ENCODE measurements at places on chromosomes 2 and 18.

DNA sequence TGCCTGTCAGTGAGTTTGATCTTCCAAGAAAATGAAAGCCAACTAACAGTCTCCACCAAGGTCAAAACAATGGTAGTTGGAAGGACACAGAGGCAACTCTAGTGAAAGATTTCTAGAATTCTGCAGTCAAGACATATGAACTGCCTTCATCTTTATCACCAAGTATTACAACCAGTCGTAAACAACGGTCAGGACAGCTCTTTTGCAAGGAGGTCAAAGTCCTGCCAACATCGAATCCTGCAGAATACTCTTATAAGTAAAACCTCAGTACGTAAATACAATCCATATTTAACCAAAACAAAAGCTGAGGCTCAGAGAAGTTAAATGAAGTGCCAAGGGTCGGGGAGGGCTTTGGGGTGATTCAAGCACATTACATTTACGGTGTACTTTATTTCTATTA, 3.1 kb downstream of the FEZ2 start:
- no peak for DNase-seq

- no peak for DNase-seq
Observed at GRCh38 chr2:107466241-107466640, 360.5 kb upstream of the RGPD4 start.

GRCh38 chr2:74414881-74415761, 6.3 kb downstream of the C2orf81 start:
- DNase-seq = no peak

DNA sequence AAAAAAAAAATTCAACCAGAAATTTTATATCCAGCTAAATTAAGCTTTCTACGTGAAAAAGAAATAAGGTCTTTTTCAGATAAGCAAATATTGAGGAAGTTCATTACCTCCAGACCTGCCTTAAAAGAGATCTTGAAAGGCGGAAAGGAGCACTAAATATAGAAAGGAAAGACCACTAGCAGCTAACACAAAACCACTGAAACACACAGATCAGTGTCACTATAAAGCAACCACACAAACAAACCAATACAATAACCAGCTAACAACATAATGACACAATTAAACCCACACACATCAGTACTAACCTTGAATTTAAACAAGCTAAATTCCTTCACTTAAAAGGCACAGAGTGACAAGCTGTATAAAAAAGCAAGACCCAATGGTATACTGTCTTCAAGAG, 958.3 kb downstream of the TSN start:
- no peak for DNase-seq

- DNase-seq = no peak
Observed at GRCh38 chr2:68094111-68094510, 31.3 kb upstream of the C1D start.

DNA sequence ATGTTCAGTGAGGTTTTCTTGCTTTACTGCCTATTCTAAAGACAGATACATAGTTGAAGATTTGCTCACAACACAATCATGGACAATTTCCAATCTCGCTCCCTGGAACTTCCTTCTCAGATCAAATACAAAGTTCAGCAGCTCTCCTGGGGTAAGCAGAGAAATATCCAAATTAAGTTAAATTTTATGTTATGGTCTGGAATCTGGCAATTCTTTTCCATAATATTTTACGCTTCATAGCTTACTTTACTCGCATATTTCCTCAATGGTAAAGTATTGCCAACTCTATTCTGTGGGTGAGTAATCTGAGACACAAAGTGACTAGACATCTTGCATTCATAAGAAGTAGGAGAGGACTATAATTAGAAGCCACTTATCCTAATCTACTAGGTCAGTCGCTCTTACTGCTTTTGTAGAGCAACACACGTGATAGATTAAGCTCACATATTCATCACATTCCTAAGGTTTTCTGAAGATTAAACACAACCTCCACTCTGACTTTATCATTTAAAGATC, 529.4 kb downstream of the CCDC85A start:
- no peak for DNase-seq

DNA sequence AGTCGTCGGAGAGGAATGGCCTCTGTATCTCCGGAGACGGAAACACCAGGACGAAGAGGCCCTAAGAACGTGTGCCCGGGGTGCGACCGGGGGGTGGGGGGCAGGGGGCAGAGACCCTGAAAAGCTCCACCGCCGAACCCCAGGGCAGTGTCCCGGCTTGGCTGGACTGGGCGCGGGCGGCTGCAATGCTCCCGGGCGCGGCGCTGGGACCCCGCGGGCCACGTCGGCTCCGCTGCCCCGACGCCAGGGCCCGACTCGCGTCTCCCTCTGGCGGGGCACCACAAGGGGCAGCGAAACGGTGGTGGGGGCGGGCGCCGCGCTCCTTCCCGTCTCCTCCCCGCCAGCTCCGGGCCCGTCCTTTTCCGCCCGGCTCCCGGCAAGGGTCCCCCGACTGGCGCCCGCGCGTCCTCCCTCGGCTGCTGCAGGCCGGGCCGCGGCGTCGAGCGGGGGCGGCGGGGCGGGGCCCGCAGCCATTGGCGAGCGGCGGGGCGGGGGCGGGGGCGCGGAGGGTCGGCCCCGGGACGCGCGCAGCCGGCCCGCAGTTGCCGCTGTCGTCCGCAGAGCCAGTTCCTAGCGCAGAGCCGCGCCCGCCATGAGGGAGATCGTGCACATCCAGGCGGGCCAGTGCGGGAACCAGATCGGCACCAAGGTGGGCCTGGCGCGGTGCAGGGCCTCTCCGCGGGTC, at the start of gene TUBB6:
Gene TUBB6, plus strand, starts transcription at position 541 of the 685 bp plus-strand sequence. Its CDS starts 52 bp downstream, at position 593.
- no peak for DNase-seq

DNA sequence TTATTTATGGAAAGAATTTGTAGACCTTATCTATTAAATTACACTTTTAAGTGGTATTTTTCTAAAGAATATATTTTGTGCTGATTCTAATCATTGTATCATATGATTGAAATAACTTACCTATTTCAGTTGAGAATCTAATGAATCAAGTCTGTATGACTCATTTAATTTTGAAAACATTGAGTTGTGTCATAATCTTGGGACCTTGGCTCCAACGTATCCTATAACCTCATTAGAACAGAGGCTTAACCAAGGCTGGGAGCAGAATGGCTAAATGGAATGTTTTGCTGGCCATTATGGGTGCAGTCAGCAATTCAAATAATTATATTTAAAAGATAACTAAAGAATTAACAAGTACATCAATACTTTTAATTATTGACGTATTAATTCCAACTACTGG, 19.6 kb upstream of the GULP1 start:
- DNase-seq = no peak

DNA sequence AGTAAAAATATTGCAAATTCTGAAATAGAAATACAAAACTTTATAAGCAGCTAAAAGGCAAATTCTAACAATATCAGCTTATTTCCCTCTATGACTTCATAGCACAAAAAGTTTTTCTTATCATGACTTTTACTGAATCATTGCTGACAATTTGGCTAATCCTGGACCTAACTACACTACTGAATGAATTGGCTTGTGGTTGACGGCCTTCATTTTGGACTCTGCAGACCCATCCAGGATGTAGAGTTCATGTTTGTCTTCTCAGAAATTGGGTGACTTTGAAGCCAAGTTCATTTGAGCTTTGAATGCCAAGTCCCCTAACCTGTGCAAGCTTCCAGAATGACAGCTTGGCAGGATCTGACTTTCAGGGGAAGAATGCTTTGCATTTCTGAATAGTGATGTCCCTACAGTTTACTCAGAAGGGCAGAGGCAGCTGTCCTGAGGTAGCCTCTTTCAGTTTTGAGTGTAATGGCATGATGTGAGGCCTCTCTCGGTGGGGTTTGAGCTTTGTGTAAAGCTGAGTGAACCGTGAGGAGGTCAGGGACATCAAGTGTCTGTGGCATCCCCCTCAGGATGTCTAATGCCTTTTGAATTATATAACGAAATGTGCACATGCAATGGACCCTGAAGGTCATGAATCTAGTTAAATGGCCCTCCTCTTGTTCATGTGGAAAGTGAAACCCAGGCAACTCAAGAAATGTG, 48.0 kb downstream of the EFEMP1 start:
- no peak for DNase-seq

GRCh38 chr2:132937629-132938028, 267.6 kb upstream of the LYPD1 start:
- DNase-seq = no peak

DNA sequence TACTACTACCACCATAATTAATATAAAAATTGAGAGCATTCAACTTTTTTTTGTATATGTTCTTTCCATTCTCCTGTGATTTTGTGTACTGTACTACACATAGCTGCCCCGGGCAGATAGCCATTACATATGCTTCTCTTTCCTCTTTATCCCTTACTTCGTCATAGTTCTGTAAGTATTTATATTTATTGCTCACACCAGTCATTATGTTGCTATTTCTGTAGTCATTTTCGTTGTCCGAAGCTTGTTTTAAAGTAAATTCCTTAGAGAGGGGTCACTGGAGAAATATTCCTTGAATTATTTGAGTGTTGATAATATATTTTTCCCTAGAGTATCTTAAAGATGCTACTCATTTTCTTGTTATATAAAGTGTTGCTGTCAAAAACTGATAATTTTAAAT, 144.0 kb downstream of the CLIP4 start:
- DNase-seq = no peak

GRCh38 chr2:108552566-108552965, 18.3 kb downstream of the LIMS1 start:
- DNase-seq = no peak

DNA sequence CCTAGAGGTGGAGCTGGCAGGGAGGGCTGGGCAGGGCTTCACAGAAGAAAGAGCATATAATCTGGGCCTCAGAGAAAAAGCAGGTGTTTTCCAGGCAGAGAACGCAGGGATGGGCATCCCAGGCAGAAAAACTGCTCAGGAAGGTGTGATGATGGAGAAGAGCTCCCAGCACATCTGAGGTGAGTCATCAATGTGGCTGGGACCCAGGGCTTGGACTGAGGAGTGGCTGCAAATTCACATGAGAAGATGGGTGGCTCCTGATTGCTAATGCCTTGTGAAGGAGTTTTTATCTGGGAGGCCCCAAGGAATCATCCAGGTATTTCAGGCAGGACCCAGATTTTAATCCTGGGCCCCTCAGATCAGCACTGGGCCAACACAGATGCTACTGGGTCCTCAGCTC, 10.2 kb downstream of the IL1F10 start:
- DNase-seq = no peak

DNA sequence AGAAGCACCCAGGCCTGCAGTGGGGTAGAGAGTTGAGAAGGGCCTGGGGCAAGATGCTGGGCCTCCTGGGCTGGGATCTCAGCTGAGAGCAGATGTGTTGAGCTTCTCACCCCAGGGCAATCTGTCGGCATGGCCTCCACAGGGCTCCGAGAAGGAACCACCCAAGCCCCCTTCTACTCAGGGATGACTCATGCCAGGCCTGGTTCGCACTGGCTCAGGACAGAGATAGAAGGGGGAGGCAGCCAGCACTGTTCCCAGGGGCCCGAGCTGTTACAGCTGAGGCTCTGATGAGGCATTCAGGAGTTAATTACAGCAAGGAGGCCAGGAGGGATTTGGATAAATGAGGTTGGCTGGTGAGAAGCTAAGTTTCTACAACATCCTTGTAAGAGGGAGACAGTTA, 62.5 kb downstream of the CENPO start:
- DNase-seq = no peak

DNA sequence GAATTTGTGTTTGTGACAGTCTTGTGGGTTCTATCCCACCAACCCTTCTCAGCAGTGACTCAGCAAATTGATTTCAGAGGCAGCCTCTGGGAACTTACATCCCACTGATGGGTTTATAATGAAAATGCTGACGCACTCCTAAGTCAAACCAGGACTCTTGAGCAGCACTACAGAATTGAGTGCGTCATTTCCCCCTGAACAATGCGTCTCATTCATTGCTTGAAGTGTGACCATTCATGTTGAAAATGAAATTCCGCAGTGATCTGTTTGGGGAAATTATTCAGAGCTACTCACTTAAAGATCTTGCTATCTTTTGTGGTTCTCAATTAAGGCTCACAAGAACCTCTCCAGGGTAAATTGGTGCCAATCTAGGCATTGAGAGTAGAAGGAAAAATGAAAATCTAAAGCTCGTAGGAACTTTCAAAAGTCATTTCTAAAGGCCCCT, 417.7 kb upstream of the SLC14A2 start:
- no peak for DNase-seq

GRCh38 chr2:133658020-133658903, 90.0 kb upstream of the NCKAP5 start:
- DNase-seq = no peak

DNA sequence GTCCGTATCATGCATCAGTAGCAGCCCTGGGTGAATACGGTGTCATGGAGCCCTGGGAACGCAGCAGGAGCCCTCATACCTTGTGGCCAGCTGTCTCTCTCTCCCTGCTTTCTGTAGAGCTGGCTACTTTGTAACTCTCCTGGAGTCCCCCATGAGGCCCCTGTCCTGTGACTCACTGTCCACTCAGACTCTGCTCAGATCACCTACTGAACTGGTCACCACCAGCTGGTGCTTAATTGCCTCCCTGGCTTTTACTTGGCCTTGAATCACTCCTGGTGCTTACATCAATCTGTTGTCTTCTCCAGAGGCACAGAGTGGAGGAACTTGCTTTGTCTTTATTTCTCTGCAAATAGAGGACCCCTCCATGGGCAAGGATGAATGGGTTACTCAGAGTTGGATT, 172.7 kb downstream of the HRH4 start:
- no peak for DNase-seq

DNA sequence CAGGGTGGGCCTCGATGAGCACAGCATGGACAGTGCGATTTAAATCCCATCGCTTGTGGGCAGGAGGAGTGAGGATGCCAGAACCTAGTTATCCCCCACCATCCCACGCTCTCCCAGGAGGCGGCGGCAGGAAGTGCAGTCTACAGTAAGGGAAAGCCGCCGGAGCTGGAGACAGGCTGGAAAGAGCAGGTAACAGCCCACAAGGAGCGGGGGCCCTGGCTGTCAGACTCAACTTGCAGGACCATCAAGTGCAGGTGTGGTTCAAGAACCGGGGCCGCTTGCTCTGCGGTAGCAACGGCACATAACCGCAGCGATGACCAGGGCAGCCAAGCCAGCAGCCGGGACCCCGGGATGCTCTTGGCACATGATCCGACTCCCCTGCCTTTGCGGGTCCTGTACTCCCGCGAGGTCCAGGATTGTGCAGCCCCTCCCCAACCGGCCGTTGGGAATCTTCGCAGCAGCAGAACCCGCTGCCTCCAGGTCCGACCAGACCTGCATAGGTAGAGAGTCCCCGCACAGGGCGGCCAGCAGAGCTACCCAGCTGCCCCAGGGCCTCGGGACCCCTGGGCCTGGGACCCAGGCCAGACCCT, 82.1 kb downstream of the BIN1 start:
- DNase-seq = no peak

Data from vagina (tissue), 2 donors.